ENCODE measurements at places on chromosomes 2 and 18. TPM values are rescaled to one million over a fixed set of nuclear protein-coding genes. Genes with fewer than 3 reads are reported as not detected.

DNA sequence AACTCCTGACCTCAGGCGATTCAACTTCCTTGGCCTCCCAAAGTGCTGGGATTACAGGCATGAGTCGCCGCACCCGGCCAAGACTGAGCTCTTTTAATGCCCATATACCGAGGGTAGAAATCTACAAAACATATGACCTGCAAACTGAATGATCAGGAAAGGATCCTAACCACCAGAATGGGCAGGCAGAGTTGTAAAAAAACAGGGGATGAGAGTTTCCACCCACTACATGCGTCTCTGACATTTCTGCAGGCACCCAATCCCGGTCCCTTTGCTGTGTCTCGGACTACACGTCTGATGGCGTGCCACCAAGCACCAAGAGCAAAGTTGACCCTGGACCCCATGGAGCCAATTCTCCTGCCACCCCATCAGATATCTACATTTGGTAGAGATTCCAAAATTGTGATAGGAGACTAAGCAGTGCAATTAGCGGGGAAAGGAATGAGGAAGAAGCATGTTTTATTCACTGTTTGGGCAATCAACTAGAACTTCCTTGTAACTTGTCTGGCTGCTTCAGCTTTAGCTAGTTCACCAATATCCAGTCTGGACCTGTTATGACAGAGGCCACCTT lies 74.1 kb downstream of the ATP8B1 start:
- DNase-seq: no peak

DNA sequence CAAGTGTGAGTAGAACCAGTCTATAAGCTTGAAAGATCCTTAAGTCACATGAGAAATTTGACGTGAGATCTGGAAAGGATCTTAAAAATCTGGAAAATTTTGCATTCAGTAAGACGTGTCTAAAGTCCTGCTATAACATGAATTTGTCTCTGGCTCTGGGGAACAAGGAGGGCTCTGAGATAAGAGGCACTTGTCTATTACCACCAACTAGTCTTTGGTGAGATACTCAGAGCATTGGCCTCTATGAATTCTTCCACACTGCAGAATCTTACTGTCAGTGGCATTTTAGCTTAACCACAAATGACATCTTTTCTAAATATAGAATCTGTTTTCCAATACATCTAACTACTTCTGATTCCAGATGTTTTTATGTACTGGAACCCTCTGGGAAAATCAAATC lies 1504.5 kb downstream of the DPP10 start:
- no peak for DNase-seq

DNA sequence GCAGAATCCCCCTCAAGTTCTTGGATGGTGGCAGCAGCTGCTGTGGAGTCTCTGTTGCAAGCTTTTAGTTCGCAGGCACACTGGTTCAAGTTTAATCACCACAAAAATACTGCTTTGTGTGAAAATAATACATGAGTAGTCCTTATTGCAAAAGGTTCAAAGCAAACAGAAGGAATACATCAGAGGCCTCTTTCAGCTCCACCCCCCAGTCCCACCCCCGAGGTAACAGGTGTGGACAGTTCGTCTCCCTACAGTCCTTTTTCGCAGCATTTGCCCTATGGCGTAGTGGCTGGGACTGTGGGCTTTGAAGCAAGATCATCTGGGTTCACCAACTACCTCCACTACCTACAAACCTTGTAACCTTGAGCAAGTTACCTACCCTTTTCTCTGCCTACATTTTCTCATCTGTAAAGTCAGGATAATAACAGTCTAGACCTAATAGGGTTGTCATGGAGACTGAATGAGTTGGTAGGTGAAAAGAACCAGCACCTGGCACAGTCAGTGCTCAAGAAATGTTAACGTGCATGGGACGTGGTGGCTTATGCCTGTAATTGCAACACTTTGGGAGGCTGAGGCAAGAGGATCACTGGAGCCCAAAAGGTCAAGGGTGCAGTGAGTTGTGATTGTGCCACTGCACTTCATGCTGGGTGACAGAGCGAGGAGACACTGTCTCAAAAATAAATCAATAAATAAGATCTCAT lies 61.7 kb downstream of the TCF7L1 start:
- no peak for DNase-seq

The CD8B2 gene
- polyA plus RNA-seq: not detected

The RNF144A gene
- polyA plus RNA-seq: 1.1 TPM

The FOXD4L1 gene
- 0.08 TPM for polyA plus RNA-seq
